Activated T-cell treated with anti-CD3 and anti-CD28 coated beads, Interleukin-2, amount 50 U/mL, for 72 hours (primary cell): ENCODE measurements at places on chromosomes 12 and 14.

DNA sequence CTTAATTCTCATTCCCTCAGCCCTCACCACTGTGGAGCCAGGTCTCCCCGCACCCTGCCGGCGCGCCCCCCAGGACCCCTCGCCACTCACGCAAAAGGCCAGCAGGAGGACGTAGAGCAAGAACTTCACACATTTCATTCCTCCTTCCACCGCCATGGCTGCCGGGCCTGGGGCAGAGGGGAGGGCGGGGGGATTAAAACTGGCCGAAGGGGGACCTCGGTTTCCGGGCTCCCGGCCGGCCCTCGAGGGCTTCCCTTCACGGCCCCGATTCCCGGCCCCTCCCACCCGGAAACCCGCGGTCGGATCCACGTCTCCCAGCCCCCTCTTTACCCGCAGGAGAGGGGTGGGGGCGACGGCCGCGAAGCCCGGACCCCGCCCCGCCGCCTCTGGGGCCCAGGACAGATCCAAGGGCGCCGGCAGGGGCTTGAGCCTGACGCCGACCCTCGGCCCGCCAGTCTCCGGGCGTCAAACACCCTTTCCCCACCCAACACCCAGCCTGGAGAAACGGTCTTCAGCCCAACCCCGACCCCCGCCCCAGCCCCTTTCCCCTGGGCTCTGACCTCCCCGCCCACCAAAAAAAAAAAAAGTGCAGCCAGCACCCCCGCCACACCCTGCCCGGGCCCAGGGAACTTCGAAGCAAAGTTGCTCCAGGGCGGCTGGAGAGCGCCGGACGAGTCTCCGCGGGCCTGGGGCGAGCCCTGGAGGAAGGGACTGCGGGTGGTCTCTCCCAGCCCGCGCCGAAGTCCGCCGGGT lies 447 bp downstream of the CD63 start:
- DNase-seq: no peak

GRCh38 chr12:20369305-20370013 lies 1.1 kb downstream of the PDE3A start:
- no peak for DNase-seq

- DNase-seq: no peak
These were observed 84.4 kb downstream of the TMEM132D start for GRCh38 chr12:129819391-129819790.

DNA sequence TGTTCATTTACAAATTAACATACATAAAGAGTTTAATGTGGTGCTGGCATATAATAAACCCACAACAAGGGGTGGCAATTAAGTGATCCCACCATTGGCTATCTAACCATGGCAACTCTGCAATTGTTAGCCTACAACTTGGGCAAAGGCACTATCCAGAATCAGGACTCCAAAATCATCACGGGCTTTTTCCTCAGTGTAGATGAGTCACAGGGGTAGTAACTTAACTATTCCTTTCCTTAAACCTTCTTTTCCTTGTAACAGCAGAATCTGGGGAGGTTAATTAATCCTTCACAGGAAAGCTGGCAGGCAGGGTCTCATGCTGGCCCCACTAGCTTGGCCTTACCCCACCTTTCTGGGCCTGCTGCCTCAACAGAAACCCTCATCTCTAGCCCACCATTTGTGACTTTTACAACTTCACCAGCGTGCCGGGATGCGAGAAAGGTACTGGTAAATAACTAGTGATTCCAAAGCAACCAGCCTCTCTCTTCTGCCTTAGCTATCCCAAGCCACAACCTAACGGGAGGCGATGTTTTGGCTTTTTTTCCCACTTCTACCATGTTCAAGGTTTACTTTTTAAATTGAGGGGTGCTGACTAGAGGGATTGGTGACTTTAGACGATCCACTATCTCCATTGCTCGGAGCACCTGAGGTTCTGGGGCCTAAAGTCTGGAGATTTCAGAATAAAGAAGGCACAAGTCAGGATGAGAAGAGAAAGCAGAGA lies 744 bp downstream of the ATP5MC2 start:
- no peak for DNase-seq

DNA sequence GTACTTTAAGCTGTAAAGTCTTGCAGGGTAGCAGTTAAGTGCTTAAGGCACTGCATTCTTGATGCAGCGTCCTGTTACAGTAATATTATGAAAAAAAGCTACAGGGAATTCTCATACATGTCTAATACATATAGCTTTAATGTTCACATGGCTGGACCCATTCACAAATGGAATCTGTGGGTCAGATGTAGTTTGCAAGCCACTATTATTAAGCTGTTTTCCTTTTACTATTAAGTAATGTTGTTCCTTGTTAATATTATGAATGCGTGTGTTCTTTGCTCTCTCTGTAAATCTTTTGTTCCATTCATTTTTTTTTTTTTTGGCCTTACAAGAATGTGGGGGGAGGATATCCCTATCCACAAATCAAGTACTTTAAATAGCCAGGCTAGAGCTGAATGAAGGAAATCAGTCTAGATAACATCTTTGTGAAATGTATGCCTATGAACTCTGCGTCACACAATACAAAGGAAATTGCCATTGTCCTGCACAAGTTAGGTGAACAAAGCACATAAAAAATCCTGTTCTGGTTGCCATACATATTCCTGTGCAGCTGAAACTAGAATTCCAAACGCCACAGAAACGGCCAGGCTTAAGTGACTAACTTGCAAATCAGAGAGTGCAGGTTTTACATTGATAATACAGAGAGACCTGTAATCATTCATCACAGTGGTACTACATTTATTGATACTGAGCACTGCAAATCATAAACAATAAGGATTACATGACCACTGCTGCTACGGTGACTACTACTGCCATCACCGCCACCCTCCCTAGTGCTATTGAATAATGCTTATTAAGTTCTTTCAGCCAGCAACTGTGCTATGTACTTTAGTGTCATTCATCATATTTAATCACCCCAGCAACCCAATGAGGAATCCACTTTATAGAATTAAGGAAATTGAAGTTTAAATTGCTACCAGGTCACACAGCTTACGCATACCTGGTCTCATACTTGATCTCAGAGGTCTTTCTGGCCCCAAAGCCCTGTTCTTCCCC lies 111.9 kb downstream of the HMGA2 start:
- DNase-seq: no peak
